Stimulated activated CD8-positive, alpha-beta memory T cell treated with anti-CD3 and anti-CD28 coated beads, Interleukin-4, amount 100 ng/mL, for 1 hour (primary cell): ENCODE measurements at places on chromosomes 5 and 9.

GRCh38 chr9:16811987-16812685 is 58.3 kb downstream of the BNC2 start:
- DNase-seq = no peak

DNA sequence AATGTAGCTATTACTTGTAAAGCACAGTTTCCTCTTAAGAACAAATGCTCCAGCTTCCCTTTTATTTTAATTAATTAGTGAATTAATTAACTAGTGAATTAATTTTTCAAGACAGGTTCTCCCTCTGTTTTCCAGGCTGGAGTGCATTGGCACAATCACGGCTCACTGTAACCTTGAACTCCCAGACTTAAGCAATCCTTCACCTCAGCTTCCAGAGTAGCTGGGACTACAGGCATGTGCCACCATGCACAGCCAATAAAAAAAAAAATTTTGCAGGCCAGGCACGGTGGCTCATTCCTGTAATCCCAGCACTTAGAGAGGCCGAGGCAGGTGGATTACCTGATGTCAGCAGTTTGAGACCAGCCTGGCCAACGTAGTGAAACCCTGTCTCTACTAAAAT is 44.1 kb downstream of the FCHO2 start:
- DNase-seq = no peak

- no peak for DNase-seq
Measured at GRCh38 chr9:21326526-21327139, 8.6 kb downstream of the KLHL9 start.

DNA sequence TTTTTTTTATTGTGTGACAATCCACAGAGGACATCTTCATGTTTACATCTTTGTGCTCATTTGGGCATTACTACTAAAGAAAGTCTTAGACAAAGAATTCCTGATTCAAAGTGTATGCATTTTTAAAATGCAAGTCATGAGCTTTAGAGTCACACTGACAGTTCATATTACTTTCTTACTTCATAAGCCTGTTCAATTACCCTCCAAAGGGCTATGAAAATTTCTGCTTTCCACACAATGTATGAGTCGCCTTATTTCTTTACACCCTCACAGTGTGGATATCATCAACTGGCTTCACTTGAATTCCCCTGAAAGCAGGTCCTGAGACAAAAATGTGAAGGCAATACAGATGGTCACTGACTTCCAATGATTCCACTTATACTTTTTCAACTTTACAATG is 280.4 kb upstream of the PTGER4 start:
- DNase-seq = no peak

GRCh38 chr5:132667761-132668705 is 5.8 kb upstream of the IL4 start:
- DNase-seq = no peak

DNA sequence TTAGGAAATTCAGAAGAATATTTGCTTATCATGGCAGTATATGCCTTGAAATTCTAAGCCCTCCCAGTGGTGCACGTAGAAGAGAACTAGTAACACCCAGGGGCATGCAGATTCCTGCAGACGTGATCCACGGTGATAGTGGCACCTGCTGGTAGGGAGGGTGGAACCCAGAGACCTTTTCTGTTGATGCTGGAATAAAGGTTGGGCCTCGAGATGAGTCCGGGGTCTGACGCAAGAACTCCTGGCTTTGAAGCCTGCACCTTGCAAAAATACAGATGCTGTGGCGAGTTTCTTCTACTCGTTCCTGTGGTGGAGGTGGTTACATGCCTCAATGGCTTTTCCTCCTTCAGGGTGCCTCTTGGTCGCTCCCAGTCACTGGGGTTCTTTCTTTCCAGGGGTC is 39.5 kb upstream of the PHF2 start:
- DNase-seq = no peak

DNA sequence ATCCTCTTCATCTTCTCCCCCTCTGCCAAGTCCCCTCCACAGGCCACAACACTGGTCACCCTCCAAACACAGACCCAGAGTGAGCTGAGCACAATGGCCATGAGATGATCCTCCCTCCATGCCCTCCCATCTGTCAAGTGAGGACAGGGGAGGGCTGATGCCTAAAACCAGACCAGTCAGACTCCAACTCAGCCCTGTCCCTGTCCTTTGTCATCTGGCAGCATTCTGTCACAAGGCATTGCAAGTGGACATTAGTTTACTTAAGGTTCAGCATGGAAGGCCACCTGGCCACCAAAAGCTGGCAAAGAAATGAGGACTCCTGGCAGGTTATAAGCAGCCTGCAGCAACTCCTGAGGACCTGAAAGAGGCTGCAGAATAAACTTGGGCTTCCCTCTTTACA is 136.2 kb upstream of the SLC30A5 start:
- DNase-seq = no peak

- no peak for DNase-seq
Measured at GRCh38 chr5:58394339-58394738, 65.5 kb downstream of the PLK2 start.

- DNase-seq = no peak
Measured at GRCh38 chr9:132708239-132708638, 38.0 kb downstream of the GTF3C4 start.

GRCh38 chr9:98555651-98556465 is 152.9 kb downstream of the GABBR2 start:
- no peak for DNase-seq

DNA sequence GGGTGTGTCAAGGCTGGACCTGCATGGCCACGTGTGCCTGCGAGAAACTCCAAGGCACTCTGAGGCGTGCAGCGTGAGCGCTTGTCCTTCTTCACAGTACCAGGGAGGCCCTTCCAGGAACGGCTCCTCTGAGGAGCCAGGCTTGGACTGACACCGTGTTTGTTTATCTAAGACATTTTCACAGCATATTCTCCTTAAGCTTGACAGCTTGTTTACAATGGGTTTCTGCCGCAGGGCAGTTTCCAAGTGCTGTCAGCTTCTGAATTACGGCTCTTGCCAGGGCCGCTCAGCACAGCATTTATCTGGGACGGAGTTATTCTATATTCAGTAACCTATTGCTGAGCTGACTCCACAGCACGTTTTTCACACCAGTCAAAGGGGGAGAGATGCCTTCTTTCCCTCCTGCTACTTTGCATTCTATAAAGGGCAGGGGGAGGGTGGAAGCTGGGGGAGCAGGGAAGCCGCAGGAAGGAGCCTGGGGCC is 98.4 kb downstream of the LMNB1 start:
- DNase-seq = no peak

DNA sequence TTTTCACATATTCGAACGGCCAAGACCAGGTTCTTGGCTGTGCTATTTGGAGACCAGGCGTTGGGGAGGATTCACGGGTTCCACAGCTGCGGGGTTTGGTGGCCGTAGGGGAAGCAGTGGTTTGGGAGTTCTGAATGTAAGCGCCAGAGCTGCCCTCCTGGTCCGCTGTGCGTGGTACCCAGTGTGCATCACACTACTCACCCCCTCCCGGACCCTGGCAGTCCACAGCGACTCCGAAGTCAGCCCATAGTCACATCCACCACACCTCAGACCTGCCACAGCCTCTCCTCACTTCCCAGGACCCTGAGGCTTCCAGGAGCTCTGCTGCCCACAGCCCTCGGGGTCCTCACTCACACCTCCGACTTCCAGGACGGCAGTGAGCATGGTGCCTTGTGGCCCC is 26.8 kb downstream of the AMBP start:
- no peak for DNase-seq

DNA sequence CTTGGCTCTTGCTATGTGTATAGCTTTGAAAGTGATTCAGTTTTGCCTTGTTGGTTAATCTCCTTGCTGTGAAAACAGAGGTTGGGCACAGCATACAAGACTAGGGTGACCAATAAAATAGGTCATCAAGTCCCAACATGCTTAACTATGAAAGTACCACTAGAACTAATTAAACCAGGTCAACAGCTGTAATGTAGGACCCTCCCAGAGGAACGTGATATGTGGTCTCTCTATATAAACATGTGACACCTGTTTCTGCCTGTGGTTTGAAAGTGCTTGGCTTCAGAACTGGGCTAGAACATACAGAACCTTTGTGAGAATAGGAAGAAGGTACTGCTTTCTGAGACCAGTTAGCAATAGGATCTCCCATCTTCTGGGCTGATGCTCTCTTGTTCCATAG is 297.1 kb downstream of the FBXL7 start:
- no peak for DNase-seq

- no peak for DNase-seq
Measured at GRCh38 chr5:42807722-42808447, 3.8 kb downstream of the SELENOP start.
